ENCODE measurements at places on chromosomes 12 and 14.

DNA sequence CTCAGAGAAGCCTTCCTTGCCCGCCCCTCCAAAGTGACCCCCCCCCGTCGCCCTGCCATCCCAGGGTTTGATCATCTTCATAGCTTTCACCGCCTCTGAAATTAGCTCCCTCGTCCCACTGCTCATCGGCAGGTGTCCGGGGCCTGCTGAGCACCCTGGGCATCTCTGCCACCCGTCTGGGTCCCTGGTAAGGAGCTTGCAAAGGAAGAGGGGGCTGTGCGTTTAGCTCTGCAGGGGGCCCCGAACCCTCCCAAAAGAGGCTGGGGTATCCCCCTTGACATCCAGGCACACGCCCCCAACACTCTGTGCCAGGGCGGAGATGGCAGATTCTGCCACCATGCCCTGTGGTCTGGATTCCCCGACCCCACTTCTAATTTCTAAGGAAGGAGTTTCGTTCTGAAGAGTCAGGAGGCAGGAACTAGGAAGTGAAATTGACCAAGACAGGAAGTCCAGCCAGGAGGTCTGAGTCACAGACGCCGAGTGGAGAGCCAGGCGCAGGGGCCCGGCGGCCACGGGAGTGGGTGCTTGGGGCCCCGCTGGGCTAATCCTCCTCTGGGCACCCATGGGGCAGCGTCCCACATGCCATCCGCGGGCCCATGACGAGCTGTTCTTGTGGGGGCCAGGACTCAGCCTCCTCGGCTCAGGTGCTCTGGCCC lies 95.7 kb downstream of the RFLNA start:
- no peak for DNase-seq

DNA sequence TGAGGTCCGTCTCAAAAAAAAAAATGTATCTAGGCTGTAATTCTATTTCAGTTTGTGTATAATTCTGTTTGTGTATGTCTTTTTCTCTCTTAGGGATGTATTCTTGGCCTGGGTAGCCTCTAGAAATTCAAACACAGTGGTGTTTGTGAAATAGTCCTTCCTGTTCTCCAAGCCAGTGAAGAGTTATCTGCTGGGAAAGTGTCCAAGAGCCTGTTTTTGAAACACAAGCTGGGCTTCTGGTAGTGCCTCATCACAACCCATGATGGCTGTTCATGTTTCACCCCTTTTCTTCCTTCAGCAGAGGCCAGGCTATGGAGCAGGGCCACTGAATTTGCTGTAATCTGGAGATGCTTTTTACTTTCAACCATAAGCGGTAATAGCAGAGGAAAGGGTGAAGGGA lies 14.7 kb downstream of the METTL3 start:
- no peak for DNase-seq

DNA sequence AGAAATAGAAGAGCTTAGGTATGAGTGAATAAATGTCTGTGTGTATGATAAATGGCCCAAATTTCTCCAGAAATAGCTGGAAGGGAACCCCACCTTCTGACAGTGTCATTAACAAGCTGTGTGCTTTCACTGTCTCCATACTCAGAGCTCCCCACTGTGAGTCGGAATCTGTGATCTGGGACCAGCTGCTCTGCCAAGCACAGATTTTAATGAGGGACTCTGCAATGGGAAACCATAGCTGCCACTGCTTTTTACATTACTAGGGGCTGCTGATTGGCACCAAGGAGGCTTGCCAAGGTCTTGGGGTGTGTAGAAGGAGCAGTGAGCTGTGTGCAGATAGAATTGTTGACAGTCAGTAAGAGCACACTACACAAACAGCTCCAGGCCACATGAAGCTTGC lies 244.2 kb upstream of the CCDC196 start:
- DNase-seq, result no peak

- no peak for DNase-seq
Observed at GRCh38 chr12:122949816-122950675, 16.2 kb downstream of the ABCB9 start.

DNA sequence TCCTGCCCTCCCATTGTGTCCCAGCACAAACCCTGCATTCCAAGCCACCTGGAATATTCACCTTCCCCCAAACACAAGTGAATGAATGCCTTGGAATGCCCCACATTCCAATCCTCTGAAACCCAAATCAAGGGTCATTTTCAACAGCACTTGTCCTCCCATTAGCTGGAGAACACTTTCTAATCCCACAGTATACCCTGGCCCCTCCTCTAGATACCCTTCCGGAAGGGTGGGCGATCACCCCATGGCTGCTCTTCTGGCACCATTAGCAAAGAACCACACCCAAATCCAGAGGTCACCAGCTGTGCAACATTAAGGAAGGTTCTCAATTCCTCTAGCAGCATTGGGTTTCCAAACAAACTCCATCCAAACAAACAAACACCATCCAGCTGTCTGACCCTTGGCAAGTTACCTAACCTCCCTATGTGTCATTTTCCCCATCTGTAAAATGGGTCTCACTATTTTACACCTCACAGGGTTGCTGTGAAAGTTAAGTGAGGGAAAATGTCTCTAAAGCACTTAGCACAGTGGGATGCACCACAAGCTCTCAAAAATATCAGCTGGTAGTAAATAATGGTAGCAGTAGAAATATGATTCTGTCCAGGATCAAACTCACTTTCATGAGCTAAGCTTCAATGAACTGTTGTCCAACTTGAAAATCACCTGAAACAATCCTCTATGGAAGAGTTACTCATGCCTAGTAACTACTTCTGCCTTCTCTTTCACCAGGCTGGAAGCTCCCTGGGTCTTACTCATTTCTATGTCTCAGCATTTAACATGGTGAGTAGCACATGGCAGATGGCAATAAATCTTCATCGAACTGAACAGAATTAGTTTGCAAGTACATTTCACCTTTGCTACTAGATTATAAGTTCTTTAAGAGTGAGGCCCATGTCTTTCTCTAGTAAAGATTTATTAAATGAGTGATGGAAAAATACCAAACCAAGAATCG lies 5.3 kb downstream of the NUAK1 start:
- no peak for DNase-seq

DNA sequence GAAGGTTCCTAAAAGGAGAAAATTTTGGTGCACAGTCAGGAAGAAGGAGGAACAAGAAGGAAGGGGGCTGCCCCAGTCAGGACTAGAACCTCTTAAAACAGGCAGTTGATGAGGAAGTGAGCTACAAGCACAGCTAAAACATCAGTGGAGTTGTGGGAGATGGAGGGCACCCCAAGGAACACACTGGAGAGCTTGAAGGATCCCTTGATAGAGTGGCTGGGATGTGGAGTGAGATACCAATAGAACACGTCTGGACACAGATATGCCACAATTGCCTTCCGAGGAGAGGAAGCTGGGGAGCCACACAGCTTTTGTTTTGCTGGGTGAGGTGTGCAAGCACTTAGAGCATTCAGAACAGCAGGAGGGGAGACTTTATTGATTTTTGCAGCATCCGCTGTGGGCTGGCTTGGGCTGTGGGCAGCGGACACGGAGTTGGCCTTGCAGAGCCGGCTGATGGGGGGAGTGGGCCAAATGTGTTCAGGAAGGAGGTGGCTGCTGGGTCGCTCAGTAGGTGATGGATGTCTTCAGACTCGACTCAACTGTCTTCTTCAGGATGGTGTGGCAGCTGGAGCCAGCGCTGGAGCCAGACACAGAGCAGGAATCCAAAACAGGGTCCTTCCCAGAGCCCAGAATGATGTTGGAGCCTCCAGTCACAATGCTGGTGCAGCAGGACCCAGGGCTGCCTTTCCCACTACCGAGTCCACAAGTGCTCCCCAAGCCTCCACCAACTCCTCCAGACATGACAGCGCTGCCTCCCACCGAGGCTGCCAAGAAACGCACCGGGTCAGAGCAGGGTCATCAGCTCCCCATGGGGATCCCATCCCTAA lies 4.7 kb upstream of the KRT79 start:
- no peak for DNase-seq

GRCh38 chr12:24898606-24899005 lies 50.3 kb downstream of the BCAT1 start:
- no peak for DNase-seq

GRCh38 chr14:22622255-22622654 lies 21.9 kb downstream of the OR6J1 start:
- DNase-seq, result no peak

GRCh38 chr14:52179141-52179790 lies 88.2 kb upstream of the PTGDR start:
- no peak for DNase-seq

GRCh38 chr14:105088812-105089745 lies 23.8 kb upstream of the GPR132 start:
- DNase-seq, result no peak

GRCh38 chr12:124681779-124682391 lies 114.5 kb upstream of the NCOR2 start:
- no peak for DNase-seq

DNA sequence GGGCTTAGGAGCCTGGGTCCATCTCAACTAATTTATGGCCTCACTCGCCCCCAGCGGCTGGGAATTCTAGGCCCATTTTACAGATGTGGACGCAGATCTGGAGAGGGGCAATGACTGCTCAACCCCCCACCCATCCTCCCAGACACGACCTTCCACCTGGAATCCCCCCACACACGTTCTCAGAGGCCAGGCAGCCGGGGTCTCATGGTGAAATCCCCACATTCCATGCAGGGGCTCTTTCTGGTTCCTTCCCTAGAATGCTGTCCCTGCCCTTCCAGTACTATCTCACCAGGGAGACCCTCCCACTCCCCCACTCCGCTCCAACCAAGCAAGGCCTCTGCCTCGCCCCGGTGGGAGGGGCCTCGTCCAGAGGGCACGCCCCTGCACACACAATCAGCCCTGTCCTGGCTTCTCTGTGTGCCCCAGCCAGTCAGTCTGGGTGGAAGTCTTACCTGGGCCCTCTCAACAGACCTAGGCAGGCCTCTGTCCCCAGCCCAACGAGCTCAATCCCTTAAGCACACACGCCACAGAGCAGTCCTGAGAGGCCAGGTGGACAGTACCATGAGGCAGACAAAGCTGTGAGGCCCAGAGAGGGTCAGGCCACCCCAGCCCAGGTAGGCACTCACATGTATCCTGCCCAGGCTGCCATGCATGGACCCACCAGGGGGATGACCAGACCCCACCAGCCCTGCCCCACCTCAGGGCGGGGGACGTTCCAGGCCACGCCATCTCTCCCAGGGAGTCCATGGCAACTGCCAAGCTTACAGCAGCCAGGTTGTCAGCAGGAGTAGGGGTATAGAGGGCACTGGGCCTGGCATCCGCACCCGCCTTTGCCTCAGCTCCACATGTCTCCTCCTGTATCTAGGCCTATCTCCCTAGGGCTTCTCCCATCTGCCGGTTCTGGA lies 1.3 kb upstream of the ANKRD9 start:
- DNase-seq, result no peak

- DNase-seq, result peak; percentile 59
Observed at GRCh38 chr12:53344824-53345485, 8.8 kb upstream of the SP7 start.

GRCh38 chr14:98999901-99000300 lies 272.1 kb downstream of the BCL11B start:
- DNase-seq, result no peak

DNA sequence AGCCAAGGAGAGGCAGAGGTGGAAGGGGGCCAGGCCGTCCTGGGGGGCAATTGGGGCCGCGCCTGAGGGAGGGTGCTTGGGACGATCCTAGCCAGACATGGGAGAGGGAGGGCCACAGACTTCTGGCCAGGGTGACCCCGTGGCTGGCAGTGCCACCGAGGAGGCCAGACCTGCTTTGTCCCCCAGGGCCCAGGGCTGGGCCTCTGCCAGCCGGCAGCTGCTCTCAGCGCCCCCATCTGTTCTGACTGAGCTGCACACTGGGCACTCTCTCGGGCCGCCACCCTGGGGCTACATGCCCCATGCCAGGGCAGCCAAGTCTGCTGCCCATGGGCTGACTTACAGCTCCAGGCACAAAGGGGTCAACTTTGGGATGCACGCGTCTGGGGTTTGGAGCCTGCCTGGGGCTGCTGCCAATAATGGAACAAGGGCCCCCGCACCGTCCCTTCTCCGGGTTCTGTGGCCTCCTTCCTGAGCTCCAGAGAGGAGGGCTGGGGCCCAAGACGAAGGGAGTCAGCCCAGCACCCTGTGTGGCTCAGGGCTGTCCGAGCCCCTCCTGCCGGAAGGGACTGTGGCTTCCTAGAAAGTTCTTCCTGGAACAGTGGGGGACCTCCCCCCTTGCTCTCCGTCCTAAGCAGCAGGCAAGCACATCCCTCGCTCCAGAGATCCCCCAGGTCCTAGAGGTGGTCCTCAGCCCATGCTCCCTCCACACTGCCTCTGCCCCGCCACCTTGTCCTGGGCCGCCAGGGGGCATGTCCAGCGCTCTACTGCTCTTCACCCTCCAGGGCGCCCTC lies 1.1 kb downstream of the ADSS1 start:
- no peak for DNase-seq

DNA sequence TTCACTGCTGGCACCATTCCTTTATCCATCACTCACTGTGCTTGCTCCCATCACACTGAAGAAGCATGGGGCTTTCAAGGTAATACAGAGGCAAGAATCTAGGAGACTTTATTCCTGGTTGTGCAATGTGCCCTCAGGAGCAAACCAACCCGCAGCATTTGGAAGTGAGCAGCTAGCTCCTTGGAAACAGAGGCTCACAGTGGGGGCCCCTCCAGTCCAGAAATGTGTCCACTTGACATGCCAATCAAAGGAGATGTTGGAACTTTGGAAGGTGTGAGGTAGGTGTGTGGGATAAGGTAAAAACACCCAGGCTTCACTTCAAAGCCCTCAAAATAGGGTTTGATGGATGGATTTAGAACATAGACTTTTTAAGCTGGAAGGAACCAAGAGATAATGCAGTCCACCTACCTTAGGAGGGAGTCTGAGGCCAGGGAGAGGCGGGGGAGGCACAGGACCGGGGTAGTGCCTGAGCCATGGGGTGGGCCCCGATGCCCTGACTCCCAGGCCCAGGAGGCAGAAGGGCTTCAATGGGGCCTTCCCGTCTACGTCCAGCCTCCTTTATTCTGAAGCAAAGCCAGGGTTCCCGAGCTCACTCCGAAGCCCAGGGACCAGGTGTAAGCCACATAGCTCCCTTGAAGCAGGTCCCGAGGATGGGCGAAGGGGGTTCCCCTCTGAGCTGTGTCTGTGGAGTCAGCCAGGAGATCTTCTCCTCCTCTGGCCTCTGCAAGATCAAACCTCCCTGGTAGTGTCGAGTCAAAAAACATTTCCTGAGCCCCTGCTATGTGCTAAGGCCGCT lies 17.6 kb upstream of the BCL11B start:
- no peak for DNase-seq

DNA sequence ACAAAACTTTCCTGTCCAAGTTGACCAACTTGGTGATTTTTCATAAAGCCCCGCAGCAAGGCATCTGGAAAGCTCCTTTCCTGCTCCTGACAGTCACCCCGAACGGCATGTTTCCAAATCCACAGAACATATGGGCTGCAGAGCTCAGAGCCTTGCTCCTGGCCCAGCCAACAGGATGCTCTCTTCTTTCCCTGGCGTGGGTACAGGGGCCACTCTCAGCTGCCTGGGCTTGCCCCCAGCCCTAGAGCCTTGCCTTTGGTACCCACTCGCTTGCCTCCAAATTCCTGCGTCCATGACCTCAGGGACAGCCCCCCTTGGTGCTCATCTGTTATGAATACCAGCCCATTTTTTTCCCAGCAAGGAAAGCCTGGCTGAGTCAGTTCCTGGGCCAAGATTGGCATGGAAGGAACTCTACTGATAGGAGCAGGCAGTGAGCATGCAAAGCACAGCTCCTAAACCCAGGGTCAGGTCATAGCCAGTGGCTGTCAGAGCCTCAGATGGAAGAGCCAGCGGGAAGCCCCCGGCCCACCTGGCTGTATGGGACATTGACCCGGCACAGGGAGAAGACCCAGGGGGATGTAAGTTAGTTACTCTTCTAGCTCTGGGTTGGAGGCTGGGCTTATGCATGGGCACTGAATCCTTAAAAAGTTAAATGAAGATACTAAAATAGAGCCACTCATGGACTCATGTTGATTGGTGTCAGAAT lies 105.3 kb upstream of the RTL1 start:
- no peak for DNase-seq
